ENCODE measurements at places on chromosomes 7 and 10. TPM values are rescaled to one million over a fixed set of nuclear protein-coding genes. Genes with fewer than 3 reads are reported as not detected.

The PON3 gene
- total RNA-seq = 8.2 TPM

The CCDC7 gene
- total RNA-seq = 36.5 TPM

The LAMB4 gene
- total RNA-seq = 0.22 TPM

The KEL gene
- total RNA-seq = 0.55 TPM

The SPAM1 gene
- total RNA-seq = not detected

The AOAH gene
- total RNA-seq = 36.1 TPM

The MCM7 gene
- 65.5 TPM for total RNA-seq

The RNF148 gene
- total RNA-seq = 1.5 TPM
